PC-3 (cell line): ENCODE measurements at places on chromosomes 16 and 17. TPM values are rescaled to one million over a fixed set of nuclear protein-coding genes. Genes with fewer than 3 reads are reported as not detected.

DNA sequence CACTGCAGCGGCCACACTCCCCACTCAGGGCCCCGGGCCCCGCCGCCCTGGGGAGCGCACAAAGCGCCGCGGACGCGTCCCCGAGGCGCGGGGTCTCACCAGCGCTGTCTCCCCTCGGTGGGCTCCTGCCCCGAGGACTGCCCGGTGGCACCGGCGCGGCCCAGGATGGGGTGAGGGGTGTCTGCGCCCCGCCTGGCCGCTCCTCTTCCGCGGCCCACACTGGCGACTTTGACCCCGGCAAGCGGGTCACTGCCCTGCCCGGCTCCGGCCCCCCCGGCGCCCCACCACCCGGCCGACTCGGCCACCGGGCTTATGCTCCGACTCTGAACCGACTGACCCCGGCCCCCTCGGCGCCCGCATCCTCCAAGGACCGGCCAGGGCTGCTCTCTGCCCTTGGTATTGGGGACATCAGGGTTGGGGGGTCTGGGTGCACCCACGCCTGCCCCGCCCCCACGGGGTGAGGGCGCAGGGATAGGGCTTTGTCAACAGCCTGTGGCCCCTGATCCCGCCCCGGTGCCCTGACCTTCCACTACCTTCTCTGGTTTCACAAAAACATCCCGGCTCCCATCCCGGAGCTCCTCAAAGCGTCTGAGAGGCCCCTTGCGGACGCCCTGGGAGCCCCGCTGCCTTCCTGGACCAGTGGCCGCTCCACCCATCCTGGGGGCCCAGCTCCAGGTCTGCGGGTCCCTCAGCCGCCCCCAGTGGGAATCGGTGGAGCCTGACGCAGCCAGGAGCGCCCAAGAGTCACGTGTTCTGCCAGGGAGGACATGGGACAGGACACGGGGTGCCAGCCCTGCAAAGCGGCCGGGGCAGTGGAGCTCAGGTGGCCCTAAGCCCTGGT is 829 bp downstream of the GCGR start:
- H3K27me3 ChIP-seq, result peaks cover 63% of the 10 kb centered on the region
- no peak for DNase-seq
- no peak overlapping the region for H3K27ac ChIP-seq
- H3K36me3 ChIP-seq, result no peaks in the 10 kb centered on the region
- no peaks in the 10 kb centered on the region for H3K4me1 ChIP-seq

- no peaks in the 10 kb centered on the region for H3K36me3 ChIP-seq
- no peak overlapping the region for H3K4me3 ChIP-seq
- H3K27me3 ChIP-seq, result no peaks in the 10 kb centered on the region
- DNase-seq, result peak; percentile 10
- H3K4me1 ChIP-seq, result no peaks in the 10 kb centered on the region
These were observed 35.0 kb upstream of the ASIC2 start for GRCh38 chr17:33328129-33328528.

- H3K36me3 ChIP-seq, result no peaks in the 10 kb centered on the region
- no peaks in the 10 kb centered on the region for H3K27me3 ChIP-seq
- H3K4me1 ChIP-seq, result peaks cover 10% of the 10 kb centered on the region
- H3K4me3 ChIP-seq, result no peak overlapping the region
- H3K27ac ChIP-seq, result no peak overlapping the region
These were observed 152.1 kb downstream of the AXIN2 start for GRCh38 chr17:65409381-65409780.

GRCh38 chr17:77297693-77298666 is 157.2 kb downstream of the SEC14L1 start:
- DNase-seq, result no peak
- H3K4me3 ChIP-seq, result no peak overlapping the region
- peaks cover 8% of the 10 kb centered on the region for H3K4me1 ChIP-seq
- H3K27ac ChIP-seq, result no peak overlapping the region
- no peaks in the 10 kb centered on the region for H3K27me3 ChIP-seq
- H3K36me3 ChIP-seq, result peaks cover 69% of the 10 kb centered on the region

DNA sequence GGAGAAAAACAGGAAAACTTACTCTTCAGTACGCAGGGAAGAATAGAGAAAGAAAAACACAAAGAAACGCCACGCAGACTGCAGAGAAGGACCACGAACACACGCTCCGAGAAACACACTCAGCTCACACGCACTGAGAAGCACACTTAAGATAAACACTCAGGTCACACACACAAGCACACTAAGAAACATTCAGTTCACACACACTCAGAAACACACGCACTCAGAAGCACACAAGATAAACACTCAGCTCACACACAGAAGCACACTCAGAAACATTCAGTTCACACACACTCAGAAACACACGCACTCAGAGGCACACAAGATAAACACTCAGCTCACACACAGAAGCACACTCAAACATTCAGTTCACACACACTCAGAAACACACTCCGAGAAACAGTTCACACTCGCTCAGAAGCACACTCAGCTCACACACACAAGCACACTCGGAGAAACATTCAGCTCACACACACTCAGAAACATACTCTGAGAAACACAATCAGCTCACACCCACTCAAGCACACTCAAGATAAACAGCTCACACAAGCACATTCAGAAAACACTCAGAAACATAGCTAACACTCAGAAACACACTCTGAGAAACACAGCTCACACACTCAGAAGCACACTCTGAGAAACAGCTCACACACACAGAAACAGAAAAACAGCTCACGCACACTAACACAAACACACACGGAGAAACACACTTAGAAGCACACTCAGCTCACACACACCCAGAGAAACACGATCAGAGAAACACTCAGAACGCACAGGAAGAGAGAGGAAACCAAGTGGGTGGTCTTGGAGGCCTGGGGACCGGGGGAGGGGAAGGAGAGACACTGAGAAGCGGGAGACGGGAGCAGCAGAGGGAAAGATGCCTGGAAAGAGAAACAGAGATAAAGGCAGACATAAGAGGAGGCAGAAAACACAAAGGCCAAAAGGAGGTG is 908 bp downstream of the TMEM98 start:
- H3K27ac ChIP-seq, result no peak overlapping the region
- no peaks in the 10 kb centered on the region for H3K36me3 ChIP-seq
- H3K4me1 ChIP-seq, result peaks cover 25% of the 10 kb centered on the region
- DNase-seq, result no peak
- H3K4me3 ChIP-seq, result peak overlapping the region; percentile 80

DNA sequence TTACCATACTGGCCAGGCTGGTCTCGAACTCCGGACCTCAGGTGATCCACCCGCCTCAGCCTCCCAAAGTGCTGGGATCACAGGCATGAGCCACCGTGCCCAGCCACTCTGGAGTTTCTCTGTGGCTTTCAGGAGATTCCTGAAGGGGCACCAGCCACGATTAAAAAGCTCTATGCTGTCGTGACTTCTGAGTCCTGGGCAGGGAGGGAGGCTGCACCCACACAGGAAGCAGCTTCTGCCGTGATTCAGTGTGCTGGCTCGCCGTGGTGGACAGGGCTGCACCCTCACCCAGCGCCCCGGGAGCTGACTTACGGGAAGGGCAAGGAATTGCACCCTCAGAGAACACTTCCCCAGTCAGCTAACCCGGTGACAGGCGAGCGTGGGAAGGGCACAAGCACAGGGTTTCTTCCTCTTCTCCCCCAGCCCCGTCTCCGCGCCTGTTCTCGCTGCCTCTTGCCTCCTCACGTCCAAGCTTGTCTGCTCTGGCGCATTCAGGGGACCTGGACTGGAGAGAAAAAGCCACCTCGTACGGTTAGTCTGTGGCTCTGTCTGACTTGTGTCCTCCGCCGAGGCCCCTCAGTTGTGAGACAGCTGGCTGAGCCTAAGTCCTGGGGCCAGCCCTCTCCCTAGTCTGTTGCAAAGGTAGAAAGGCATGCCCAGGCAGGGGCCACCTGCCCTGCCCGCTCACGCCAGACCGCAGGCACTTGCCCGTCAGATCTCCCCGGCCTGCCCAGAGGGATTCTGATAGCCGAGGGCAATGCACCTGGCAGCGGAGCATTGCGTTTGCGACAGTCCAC is 145.0 kb downstream of the SEC14L1 start:
- peak; percentile 97 for DNase-seq
- H3K27ac ChIP-seq, result peak overlapping the region; percentile 96
- H3K4me1 ChIP-seq, result peaks cover 75% of the 10 kb centered on the region
- peak overlapping the region; percentile 58 for H3K4me3 ChIP-seq
- no peaks in the 10 kb centered on the region for H3K27me3 ChIP-seq
- peaks cover 13% of the 10 kb centered on the region for H3K36me3 ChIP-seq

- no peaks in the 10 kb centered on the region for H3K36me3 ChIP-seq
- H3K4me3 ChIP-seq, result no peak overlapping the region
- peaks cover 30% of the 10 kb centered on the region for H3K4me1 ChIP-seq
These were observed 159.1 kb upstream of the CDH11 start for GRCh38 chr16:65280845-65281512.

DNA sequence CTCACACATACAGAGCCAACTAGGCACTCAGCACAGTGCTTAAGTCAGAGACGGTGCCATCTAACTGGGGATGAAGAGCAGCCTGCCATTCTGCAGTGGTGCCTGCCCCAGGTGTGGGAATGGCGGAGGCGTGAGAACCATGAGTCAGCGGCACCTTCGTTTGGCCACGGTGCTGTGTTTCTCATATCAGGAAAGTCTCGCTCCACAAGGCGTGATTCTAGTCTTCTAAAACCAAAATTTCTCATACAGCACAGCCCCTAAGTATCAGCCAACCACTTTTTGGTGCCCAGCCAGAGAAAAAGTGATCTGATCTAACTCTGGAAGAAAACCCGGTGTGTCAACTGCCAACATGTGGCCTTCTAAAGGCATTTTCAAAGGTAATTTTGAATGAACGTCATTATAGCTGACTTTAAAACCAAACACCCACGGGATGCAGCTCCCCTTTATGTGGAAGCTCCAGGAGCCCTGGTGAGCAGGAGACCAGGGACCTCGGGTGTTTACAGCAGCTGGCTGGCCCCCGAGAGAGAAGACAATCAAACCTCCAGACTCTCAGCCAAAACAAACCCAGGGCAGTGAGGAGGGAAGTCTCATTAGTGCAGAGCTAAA is 54.6 kb downstream of the ABCC12 start:
- H3K4me1 ChIP-seq, result no peaks in the 10 kb centered on the region
- no peak for DNase-seq
- no peaks in the 10 kb centered on the region for H3K27me3 ChIP-seq
- no peak overlapping the region for H3K27ac ChIP-seq
- no peaks in the 10 kb centered on the region for H3K36me3 ChIP-seq

- H3K4me3 ChIP-seq, result no peak overlapping the region
- no peak overlapping the region for H3K27ac ChIP-seq
- no peak for DNase-seq
- no peaks in the 10 kb centered on the region for H3K27me3 ChIP-seq
- H3K36me3 ChIP-seq, result no peaks in the 10 kb centered on the region
- H3K4me1 ChIP-seq, result 0 out of 2 replicates have a peak, but pooled peaks cover 7% of the 10 kb centered on the region
These were observed 5.4 kb downstream of the BANP start for GRCh38 chr16:87956365-87957231.

DNA sequence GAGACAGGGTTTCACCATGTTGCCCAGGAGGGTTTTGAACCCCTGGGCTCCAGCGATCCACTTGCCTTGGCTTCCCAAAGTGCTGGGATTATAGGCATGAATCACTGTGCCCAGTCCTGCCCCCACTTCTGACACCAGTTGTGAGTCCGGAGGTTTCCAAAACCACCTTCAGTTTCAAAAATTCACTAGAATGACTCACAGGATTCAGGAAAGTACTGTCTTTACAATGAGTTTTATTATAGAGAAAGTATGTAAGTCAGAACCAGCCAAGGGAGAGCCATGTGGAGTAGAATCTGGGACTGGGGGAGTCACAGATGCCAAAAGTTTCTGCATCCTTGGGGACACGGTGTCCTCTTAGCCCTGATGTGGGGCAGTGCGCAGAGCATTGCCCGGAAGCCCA is 55.1 kb downstream of the PLD6 start:
- H3K36me3 ChIP-seq, result peaks cover 85% of the 10 kb centered on the region
- peak overlapping the region; percentile 97 for H3K27ac ChIP-seq
- peak; percentile 97 for DNase-seq
- H3K4me1 ChIP-seq, result peaks cover 85% of the 10 kb centered on the region
- no peaks in the 10 kb centered on the region for H3K27me3 ChIP-seq
- H3K4me3 ChIP-seq, result no peak overlapping the region; the same call in 1 of the 2 replicates

GRCh38 chr16:73059779-73060615 is 12.1 kb upstream of the ZFHX3 start:
- DNase-seq, result no peak
- H3K4me3 ChIP-seq, result peak overlapping the region; percentile 93
- H3K27ac ChIP-seq, result peak overlapping the region; percentile 30; the same call in 1 of the 2 replicates
- no peaks in the 10 kb centered on the region for H3K27me3 ChIP-seq
- no peaks in the 10 kb centered on the region for H3K36me3 ChIP-seq
- peaks cover 39% of the 10 kb centered on the region for H3K4me1 ChIP-seq

- H3K27me3 ChIP-seq, result no peaks in the 10 kb centered on the region
- peak overlapping the region; percentile 95 for H3K27ac ChIP-seq
- peak; percentile 96 for DNase-seq
These were observed 136.5 kb downstream of the CMIP start for GRCh38 chr16:81581107-81581506.

DNA sequence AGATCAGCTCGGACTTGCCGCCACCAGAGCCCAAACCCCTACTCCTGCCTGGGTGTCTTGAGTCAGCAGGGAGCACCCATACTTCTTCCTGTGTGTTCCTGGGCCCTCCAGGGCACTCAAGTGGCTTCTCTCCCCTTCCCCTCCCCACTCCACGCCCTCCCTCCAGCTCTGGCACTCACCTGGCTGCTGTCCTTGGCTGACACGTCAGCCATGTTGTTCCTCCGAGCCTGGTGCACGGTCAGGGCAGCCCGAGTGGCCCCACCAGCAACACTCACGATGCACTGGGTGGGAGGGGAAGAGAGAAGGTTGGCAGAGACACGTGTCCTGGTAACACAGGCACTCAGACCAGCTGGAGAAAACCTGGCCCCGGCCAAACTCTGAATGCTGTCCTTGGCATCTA is 11.5 kb downstream of the RUSF1 start:
- no peaks in the 10 kb centered on the region for H3K36me3 ChIP-seq
- DNase-seq, result no peak
- no peak overlapping the region for H3K27ac ChIP-seq
- H3K4me1 ChIP-seq, result no peaks in the 10 kb centered on the region
- no peak overlapping the region for H3K4me3 ChIP-seq

DNA sequence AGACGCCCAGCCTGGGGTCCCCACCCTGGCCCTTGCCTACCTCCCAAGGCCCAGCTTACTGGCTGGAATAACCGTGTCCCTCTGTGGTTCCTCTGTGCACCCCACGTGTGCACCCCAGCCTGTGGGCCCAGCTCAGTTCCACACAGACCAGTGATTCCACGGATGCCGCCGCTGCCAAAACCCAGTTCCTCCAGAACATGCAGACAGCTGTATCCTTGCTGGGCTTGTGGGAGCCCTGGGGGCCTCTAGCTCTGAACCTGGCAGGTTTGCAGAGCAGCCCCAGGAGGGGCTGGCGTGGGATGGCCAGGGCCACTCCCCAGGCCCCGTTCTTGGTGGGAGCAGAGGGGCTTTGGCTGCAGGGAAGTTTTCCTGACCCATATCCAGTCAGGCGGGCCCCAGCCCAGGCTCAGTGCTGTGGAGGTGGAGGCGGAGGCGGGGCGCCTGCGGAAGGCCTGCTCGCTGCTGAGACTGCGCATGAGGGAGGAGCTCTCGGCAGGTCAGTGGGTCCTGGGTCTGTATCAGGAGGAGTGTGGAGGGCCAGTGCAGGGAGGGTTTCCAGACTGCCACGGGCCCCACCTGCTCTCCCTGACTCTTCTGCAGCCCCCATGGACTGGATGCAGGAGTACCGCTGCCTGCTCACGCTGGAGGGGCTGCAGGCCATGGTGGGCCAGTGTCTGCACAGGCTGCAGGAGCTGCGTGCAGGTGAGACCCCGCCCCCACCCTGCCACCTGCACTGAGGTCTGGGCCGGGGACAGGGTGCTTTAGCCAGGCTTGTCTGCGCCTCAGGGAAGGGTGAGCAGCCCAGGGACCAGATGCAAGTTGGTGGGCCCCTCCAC is 2.3 kb downstream of the TEDC2 start:
- no peak overlapping the region for H3K27ac ChIP-seq
- H3K4me3 ChIP-seq, result no peak overlapping the region
- no peaks in the 10 kb centered on the region for H3K27me3 ChIP-seq
- H3K4me1 ChIP-seq, result peaks cover 14% of the 10 kb centered on the region
- no peak for DNase-seq

Gene TBC1D3H
- not detected in 2 replicates for total RNA-seq

Gene ARHGAP23
- total RNA-seq, result 9.0 and 10.6 TPM in 2 replicates

Gene SYNGR3
- 1.5 and 2.8 TPM in 2 replicates for total RNA-seq
